GM12864 (cell line): ENCODE measurements at places on chromosomes 13 and 19.

DNA sequence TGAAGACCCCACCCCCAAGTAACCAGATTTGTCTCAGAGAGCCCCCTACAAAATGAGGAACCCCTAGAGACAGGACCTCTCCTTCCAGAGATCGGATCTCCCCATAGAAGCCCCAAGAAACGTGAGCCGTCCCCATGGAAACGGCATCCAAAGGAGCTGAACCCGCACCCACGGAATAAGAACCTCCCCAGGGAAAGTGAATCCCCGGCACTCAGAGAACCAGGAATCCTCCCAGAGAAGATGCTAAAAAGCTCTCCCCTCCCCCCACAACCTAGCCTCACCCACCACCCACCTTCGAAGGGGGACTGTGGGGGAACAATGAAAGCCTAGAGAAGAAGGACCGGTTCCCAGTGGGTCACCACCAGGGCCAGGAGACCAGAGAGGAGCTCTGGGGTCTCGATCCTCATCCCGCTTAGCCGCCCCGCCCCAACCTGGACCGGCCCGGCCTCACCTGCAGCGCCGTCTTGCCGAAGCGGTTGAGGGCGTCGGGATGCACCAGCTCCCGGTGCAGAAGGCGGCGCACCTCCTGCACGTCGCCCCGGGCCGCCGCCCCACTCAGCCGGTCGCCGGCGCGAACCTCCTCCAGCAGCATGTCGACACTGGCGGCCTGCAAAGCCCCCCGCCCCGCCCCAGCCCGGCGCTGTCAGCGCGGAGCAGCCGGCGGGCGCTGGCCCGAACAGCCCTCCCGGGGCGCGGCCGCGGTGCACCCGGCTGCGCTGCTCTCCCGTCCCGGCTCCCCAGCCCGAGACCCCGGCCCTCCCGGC is 535 bp downstream of the CDKN2D start:
- no peak for DNase-seq

DNA sequence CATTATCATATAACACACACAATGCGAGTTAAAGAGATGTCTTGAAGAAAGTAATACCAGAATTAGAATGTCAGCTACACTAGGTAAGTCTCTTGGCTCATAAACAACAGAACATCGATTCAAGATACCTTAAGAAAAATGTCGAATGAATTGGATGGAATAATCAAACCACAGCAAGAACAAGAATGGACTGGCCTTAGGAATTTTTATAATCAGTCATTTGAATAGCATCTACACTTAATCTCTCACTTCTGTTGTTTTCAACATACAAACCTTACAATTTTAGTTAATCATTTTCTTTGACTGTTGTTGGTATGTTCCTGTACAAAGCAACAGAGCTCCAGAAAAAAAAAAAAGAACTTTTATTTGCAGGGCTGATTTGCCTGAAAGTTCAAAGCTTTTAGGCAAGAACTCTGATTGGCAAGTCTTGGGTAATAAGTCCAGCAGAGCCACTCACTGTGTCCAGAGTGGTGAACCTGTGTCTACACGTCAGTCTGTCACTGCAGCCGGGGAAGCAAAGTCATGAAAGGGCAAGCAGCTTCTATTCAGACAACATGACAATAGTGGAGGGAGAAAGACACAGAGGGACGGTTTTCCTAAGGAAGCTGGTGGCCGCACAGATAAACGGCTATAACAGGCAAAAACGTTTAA is 1026.1 kb upstream of the MIR17HG start:
- no peak for DNase-seq

DNA sequence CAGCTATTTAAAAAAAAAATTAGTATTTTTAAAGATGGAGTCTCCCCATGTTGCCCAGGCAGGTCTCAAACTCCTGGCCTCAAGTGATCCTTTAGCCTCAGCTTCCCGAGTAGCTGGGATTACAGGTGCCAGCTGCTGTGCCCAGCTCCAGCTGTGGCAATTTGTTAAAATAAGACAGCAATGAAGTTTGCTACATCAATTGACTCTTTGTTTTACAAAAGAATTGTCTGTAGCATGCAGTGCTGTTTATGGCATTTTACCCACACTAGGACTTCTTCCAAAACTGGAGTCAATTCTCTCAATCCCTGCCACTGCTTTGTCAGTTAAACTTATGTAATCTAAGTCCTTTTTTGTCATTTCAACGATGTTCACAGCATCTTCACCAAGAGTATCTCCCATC is 49.3 kb downstream of the NDFIP2 start:
- DNase-seq: no peak

DNA sequence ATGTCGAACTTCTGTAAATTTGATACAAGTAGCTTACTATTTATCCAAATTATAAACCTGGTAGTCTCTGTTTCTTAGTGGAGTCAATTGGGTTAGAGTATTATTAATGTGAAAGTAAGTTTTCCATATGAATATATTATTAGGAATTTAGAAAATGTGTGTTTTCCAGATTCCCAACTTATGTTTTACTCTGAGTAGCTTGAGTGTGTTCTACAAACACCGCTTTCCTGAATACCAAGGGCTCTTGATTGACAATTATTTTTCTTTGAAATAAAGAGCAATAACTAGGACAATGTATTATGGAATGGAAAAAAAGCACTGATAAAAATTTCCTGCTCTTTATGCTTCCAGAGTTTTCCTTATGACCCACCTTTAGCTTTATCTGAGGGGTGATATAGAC is 233.6 kb downstream of the POSTN start:
- no peak for DNase-seq

DNA sequence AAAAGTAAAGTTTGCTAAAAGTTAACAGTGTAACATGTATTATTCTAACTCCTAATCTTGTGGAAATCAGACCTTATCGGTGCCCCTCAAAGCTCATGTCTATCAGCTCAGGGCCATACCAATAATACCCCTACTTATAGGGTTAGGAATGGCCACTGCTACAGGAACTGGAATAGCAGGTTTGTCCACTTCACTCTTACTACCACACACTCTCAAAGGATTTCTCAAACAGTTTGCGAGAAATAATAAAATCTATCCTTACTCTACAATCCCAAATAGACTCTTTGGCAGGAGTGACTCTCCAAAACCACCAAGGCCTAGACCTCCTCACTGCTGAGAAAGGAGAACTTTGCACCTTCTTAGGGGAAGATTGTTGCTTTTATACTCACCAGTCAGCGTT is 1677.7 kb downstream of the OLFM4 start:
- no peak for DNase-seq

- no peak for DNase-seq
These were observed 129.8 kb downstream of the DLEU7 start for GRCh38 chr13:50713523-50714248.

DNA sequence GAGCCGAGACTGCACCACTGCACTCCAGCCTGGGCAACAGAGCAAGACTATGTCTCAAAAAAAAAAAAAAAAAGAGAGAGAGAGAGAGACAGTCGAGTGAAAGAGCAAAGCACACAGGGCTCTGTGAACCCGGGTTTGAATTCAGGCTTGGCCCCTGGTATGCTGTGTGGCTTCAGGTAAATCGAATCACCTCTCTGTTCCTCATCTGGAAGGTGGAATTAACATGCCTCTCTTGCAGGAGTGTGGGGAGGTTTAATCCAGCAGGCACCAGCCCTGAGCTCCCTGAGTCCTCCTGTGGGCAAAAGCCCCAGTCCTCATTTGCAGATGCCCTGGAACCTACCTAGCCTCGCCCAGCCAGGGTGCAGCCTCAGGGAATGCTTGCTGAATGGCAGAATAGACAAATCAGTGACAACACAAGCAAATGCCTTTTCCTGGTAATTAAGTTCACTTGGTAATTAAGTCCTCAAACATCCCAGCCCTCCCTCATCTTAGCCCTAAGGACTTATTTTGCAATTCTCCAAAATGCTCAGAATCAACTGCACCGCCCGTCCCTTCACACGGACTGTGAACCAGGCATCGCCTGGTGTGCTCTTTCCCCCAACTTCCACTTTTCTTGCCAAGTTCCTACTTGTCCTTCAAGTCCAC is 4.6 kb upstream of the ZNRF4 start:
- DNase-seq: no peak

- no peak for DNase-seq
These were observed 872.0 kb upstream of the GPC6 start for GRCh38 chr13:92354583-92354982.

DNA sequence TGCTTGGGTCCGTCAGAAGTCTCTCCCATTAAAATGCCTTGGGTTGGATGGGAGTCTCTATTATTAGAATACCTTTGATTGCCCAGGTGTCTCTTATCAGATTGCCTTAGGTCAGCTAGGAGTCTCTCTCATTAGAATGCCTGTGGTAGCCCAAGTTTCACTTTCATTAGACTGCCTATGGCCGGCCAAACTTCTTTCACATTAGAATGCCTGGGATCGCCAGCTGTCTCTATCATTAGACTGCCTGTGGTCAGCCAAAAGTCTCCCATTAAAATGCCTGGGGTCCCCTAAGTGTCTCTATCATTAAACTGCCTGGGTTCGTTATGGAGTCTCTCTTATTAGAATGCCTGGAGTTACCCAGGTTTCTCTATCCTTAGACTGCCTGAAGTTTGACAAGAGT is 1476.7 kb downstream of the UQCRFS1 start:
- DNase-seq: no peak

GRCh38 chr19:56896095-56896494 is 55.6 kb upstream of the PEG3 start:
- DNase-seq: no peak

GRCh38 chr13:47087841-47088240 is 191.0 kb upstream of the HTR2A start:
- no peak for DNase-seq

DNA sequence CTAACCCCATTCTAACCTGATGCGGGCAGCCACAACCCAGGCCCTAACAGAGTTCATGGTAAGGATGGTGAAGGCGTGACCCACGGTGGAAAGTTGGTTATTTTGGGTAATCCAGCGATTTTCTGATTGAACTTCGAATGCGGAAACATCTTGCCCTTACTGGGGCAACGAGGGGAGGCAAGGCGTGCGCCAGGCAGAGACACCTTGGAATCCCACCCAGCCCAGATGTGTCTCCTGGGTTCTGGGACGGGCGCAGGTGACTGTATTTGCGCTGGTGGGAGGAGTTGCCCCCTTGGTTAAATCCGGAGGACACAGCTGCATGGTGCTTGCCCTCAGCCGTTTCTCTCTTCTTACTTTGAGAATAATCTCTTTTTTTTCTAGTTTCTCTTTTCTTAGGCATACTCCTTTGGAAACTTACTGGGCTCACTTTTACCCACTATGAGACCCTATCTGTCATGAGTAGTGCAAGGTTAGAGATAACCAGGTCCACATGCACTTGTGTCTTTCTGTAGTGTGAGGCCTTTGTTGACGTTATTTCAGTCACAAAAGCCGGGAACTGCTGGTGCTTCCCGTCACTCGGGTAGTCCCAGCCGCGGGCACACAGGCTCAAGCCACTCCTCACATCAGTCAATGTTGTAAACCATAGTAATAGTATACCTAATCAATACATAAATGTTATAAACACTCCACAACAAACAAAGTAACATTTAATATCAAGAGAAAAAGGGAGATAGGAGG is 81.5 kb downstream of the ATP11A start:
- no peak for DNase-seq

- no peak for DNase-seq
These were observed 296.1 kb downstream of the PCDH9 start for GRCh38 chr13:66933994-66934393.

GRCh38 chr13:75514080-75514995 is 23.3 kb downstream of the COMMD6 start:
- no peak for DNase-seq

GRCh38 chr13:44313674-44314073 is 60.0 kb upstream of the SERP2 start:
- DNase-seq: no peak

DNA sequence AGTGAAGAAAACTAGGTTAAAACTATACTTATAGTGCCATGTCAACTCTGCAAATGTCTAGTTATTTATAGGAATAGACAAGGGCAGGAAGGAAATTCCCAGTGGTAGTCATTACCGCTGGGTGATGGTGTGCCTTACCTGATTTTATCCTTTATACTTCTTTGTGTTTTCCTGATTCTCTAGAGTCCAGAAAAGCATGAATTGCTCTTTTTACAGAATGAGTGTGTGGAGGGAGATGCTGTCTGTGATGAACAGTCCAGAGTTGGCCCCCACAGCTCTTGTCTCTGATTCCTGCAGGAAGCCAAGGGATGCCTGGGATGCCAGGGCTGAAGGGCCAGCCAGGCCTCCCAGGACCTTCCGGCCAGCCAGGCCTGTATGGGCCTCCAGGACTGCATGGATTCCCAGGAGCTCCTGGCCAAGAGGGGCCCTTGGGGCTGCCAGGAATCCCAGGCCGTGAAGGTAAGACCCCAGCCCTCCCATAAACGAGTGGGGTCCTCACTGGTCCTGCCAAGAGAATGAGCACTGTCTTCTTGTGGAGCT is 83.7 kb downstream of the RAB20 start:
- DNase-seq: no peak

DNA sequence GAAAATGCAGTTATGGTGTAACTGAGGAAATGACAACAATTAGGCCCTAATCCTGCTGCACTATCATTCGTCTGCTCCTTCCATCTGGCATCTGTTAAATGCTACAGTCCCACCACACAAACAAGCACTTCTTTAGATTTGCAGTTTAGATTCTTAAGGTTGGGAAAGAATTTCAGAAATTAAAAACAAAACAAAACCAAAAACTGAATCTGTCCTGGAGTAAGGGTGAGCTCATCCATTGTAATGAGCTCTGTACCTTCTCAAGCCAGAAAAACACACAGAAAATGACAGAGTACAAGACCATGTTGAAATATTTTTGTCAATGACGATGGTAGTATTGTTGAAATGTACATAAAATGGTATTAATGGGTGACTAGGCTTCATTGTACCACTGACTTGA is 28.3 kb downstream of the SMAD9 start:
- no peak for DNase-seq

DNA sequence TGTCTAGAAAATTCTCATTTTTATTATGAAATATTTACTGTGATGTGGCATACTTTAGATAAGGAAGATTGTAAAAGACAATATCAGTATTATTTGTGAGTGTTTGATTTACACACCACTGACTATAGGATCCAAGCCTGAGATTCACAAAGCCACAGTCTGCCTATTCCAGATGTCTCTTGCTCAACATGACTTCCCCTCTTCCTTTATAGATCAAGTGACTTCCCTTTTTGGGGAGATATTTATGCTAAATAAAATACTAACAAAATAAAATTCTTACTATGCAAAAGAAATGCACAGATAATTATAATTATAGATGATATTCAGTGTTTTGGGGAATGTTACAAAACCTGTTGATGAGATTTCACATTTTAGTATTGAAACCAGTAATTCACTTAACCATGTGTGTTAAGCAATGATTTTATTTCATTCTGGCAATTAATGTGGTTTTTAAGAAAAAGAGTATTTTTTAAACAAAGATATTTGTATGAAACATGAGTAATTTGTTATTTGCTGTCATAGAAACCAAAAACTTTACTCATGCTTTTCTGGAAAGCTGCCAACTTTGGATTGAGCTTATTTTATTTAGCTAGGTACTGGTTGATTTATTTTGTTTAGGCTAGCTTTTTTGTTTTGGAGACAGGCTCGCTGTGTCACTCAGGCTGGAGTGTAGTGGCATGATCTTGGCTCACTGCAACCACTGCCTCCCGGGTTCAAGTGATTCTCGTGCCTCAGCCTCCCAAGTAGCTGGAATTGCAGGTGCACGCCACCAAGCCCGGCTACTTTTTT is 13.7 kb upstream of the GPR183 start:
- DNase-seq: no peak

GRCh38 chr13:44212633-44213396 is 160.8 kb upstream of the SERP2 start:
- no peak for DNase-seq

- DNase-seq: no peak
These were observed 20.8 kb upstream of the ZNRF4 start for GRCh38 chr19:5434351-5434917.

GRCh38 chr13:60229708-60230272 is 66.1 kb upstream of the DIAPH3 start:
- no peak for DNase-seq

- no peak for DNase-seq
These were observed 1.8 kb upstream of the ZNF83 start for GRCh38 chr19:52639996-52640395.
